Activated T-helper 1 cell treated with anti-CD3 and anti-CD28 coated beads, Interleukin-2, amount 50 U/mL, for 16 hours (primary cell): ENCODE measurements at places on chromosomes 7 and 10.

GRCh38 chr7:3217166-3217565 is 83.9 kb upstream of the SDK1 start:
- DNase-seq = no peak

DNA sequence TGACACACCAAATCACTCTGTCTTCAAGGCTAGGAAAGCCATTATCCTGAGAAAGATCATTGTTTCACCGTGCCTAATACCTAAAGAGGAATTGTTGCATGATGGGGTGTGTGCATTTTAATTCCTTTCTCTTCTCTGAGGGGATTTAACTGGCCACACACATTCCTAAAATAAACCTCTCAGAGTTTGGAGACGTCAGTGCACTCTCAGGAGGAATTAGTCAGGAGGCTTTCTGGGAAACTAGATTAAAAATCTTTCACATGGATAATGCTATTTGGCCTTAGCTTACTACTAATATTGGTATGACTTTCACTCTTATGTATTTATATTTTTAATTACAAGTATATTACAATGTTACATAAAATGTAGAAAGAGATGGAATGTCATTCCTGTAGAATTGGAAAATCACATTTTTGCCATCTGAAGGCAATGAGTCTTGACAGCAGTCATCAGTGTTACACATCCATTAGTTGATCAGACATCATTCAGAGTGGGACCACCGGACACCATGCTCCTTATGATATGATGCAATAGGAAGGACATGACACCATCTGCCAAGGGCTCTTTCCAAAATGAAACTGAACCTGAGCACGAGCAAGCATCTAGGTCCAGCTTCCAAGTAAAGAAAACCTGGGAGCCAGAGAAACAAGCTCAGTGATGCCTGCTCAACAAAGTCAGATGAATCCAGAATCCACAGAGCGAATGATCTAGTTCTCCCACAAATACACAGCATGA is 43.1 kb upstream of the TMEM273 start:
- DNase-seq = no peak

- no peak for DNase-seq
These were observed 21.3 kb upstream of the AGR2 start for GRCh38 chr7:16826060-16826459.

- no peak for DNase-seq
These were observed 38.0 kb upstream of the PIP4K2A start for GRCh38 chr10:22752272-22752889.

DNA sequence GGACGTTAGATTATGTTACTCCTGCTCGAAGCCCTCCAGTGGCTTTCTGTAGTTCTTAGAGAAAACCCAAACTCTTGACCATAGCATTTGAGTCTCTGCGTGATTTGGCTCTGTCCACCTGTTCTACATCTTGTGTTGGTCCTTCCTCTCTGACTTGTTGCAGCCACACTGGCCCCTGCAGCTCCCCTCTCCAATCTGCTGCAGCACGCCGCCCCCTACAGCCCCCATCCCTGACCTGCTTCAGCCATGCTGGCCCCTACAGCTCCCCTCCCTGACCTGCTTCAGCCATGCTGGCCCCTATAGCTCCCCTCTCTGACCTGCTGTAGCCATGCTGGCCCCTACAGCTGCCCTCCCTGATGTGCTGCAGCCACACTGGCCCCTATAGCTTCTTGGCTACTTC is 29.2 kb downstream of the TRRAP start:
- no peak for DNase-seq

DNA sequence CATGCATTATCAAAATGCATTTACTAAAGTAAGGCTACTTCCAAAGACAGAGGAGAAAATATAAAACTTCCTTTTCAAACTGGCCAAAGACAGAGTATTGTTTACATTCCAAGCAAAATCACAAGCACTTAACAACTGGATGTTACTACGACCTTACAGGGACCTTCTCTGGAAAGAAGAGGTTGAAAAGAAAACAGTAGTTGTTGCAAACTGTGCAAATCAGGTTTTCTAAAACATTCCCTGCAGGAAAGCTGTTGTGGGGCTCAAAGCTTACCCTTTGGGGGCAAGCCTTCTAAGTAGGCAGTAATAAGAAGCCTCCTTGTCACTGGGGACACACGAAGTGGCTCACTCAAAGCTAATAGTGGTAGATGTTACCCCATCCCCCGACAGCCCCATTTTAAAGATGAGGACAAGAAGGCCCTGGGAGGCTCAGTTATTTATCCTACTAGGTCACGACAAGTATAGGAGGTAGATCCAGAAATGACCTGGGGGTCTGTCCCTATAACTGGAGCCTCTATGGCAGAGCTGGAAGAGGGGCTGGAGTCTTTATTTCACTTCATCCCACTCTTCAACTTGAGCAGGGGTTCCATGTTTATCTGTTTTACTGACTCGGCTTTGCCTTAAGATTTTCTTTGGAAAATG is 46.6 kb downstream of the ATXN7L1 start:
- DNase-seq = no peak

DNA sequence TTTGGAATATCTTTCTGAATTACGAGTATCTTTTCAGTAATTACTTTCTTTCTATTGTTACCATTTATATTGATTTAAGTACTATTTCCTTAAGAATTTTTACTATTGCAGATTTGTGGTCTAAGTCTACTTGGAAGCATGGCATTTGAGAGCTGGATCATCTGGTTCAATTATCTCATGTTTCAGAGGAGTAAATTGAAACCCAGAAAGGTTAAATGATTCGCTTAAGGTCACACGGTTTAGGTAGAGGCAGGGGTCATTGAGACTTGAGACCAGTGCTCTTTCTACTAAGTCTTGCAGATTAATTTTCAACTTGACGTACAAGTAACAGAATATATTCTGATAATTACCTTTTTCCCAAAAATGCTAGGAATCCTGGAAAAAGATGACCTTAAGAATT is 109.2 kb upstream of the GLCCI1 start:
- DNase-seq = no peak

GRCh38 chr7:102828286-102828685 is 79.5 kb downstream of the FAM185A start:
- DNase-seq = no peak

DNA sequence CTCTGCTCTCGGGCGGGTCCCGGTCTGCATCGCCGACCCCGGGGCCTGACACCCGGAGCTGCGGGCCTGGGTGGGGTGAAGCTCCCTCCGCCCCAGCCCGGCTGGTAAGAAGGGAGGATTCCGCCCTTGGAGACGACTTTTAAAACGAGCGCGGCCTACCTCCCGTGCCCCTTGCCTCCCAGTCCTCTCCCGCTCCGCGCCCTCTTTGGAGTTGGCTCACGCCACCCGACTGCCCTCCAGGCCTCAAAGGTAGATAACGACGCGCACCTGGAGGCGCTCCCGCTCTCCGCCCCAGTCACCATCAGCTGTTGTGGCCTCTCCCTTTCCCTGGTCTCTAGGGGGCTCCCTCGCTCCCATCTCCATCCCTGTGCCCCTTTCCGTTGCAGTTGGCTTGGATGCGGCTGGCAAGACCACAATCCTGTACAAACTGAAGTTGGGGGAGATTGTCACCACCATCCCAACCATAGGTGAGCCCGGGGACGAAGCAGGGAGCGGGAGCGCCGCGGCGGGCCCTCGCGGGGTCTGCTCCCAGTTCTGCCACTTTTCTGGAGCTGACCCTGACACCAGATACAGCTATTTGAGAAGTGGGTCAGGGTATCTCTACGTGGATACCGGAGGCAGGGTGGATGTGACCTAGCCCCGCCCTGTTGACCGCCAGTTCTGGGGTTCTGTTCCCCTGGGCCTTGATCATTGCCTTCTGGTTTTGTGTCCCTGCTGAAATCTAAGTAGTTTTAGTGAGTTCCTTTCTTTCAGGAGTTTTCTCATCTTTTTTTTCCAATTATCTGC is 679 bp downstream of the ARF5 start:
- peak; percentile 17 for DNase-seq

- no peak for DNase-seq
These were observed 152.0 kb upstream of the PCBD1 start for GRCh38 chr10:71040343-71040742.

GRCh38 chr7:30429156-30429530 is 49.4 kb downstream of the NOD1 start:
- no peak for DNase-seq

DNA sequence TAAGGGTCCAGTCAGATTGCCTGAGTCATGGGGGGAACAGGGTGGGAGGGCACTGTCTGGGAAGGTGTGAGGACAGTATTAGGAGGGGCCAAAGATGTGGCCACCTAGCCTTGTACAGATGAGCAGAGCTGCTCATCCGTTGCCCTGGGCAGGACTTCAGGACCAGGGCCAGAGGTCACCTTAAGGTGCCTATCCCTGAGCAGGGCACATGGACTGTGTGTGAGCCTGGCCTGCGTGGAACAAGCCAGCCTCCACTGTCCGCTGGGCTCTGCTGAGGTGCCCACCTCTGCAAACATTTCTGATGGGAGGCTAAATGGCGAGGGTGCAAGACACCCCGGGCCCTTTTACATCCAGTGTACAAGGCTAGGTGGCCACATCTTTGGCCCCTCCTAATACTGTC is 3.4 kb upstream of the OPN1SW start:
- DNase-seq = no peak

DNA sequence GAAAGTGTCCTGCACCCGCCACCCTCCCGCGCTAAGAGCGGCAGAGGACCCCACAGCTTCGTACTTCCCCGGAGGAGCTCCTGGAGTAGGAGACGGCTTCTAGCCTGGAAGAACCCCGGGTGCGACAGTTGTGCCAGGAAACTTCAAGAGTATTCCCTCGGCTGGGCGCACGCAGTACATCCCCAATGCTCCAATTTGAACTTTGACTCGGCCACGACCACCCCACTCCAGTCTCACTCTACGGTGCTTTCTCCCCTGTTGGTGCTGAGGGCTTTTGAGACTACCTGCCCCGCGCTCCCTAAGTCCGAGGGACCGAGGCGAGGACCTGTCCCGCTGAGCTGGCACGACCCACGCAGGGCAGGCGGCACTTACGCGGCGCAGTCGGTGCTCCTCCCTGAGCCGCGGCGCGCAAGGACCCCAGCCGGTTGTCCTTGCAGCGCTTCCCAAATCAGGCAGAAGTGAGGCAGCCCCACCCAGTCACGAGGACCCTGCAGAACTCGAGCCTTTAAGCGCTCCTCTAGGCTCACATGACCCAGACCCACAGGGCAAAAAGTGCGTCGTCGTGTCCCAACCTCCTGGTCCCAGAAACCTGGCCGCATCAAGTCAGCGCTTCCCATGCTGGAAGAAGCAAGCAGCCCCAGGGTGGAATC is at the start of gene CPVL:
TSS of gene CPVL (minus strand) at position 481 of the 650 bp plus-strand sequence. CDS start 25,476 bp downstream, outside the sequence.
- DNase-seq = no peak

GRCh38 chr10:70596860-70597809 is 5.4 kb downstream of the PRF1 start:
- DNase-seq = no peak

DNA sequence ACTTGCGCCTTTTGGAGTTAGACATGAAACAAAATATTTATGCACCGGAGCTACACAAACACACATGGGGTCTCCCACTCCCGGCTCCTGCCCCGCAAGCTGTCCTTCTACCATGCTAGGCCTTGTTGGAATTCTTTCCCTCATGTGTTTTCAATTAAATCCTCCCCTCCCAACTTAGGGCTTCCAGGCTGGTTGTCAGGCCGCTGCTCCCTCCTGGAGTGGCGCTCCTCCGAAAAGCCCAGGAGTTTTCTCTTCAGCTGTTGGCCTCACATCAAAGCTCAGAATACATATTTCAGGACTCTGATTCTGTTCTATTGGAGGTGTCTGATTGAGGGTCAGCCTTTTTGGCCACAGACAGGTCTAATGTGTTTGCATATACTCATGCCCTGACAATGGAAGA is 113.3 kb downstream of the FANK1 start:
- no peak for DNase-seq
